ENCODE measurements at places on chromosomes 6 and 20.

DNA sequence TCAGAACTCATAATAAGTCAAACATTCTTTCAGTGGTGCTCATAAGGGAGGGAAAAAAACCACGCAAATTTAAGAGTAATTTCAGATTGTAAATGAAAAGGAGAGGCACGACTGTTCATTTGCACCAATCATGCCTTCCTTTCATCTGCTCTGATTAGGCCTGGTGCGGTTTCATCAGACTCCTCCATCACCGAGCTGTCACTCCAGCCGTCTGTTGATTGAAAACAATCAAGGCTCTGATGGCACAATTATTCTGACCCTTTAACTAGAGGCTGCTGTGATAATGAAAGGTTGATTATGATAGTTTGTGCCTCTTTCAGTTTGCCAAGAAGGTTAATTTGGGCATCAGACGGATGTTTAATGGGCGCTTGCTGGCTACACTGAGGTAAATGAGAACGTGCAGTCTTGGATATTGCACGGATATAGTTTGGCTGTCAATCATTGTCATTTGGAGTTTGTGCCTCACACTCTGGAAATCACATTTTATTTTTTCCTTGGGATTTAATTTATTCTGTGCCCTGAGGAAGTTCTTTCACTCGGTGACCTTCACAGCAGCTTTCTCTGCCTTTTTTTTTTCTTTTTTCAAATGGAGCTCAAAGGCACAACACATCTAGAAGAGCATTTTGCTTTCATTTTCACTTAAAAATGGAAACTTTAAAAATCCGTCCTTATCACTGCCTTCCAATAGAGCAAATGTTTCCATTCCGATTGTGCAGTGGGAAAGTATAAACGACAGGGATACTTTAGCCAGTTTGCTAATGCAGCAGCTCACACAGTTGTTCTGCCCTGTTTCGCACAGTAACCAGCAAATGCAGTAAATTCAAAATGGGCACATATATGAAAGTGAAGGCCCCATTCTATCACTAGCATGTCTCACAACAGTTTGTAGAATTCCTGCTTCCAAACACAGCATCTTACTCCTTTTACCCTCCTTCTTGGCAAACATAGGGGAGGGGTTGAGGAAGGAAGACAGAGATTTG, 172.8 kb downstream of the KLHL32 start:
- no peak for DNase-seq

DNA sequence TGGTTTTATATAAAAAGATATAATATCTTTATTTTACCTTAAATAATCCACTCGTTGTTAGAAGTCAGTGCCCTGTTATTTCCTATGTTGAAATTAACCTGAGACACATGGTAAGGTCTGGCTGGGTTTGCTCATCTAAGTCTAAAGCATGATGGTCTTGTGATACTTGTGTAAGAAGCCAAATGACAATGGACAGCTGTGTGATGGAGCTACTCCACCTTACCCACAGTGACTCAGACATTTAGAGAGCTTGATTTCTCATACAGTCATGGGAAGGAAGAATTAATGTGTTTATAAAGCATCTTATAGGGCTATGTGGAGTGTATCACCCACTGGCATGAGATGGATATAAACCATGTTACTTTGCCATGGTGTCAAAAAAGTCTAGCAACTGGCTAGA, 11.7 kb downstream of the CTCFL start:
- no peak for DNase-seq

DNA sequence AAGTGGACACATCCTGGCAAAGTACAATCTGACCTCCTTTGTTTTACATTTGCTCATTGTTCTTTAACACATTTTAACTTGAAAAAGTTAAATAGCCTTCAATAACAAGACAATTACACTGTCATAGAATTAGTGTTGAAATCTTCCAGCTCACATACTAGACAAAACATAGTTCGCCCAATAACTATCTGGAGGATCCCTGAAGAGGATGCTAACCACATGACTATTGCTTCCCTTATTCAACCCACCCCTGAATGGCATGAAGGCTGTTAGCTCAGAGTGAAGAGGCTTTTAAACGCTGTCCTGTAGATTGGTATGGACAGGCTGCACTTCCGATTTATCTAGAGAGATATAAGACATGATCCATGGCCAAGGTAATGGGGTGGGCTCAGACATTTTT, 15.0 kb upstream of the DSE start:
- no peak for DNase-seq

DNA sequence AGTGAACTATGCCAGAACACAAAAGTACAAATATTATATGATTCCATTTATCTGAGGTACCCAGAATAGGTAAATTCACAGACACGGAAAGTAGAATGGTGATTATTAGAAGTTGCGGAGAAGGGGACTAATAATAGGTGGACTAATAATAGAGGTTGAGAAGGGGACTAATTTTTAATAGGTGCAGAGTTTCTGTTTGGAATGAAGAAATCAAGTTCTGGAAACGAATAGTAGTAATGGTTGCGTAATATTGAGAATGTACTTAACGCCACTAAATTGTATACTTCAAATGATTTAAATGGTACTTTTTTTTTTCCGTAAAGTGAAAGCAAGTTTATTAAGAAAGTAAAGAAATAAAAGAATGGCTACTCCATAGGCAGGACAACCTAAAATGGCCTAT, 33.2 kb downstream of the B4GALT5 start:
- no peak for DNase-seq

DNA sequence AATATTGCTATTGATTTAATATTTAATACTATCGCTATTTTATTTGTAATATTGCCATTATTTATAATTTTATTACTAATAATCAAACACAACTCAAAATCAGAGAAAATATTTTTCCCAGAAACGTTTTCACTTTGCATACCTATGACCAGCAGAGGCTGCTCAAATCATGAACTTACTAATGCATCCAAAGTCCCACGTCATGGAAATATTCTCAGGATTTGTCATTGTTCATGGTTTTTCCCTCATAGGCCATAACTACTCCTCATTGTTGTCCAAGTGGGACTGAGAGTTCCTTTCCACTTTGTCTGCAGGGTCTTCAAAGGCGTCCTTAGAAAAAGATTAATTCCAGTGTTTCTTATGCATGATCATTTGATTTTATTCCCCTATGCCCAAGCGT, 344.8 kb downstream of the THBS2 start:
- no peak for DNase-seq

DNA sequence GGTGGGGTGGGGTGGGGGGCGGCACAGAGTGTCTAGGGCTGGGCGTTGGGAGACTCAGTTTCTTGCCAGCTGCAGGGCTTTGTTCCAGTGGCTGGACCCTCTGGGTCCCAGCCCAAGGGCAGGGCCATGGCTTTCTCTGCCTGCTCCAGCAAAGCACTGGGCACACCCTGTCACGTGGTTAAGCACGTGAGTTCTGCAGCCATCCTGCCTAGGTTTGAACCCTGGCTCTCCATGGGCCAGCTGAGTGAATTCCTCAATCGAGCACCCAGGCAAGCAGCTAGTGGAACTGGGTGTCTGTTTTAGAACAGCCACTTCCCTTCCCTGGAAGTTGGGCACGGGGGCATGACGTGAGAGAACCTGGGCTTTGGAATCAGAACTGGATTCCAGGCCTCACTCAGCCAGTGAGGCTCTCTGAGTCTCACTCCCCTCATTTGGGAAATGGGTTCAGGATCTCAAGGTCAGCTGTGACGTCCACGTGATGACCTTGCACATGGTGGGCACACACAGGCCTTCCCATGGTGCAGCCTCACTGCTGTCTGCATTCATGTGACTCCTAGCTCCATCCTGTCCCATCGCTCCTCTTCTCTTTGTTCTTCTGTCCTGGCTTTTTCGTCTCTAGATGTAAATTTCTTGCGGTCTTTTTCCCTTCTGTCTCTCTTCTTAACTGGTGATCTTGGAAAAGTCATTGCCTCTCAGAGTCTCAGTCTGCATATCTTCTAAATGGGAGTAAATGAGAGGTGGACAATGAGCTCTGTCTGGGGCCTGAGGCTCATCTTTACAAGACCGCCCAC, 45.9 kb downstream of the NOL4L start:
- no peak for DNase-seq

GRCh38 chr20:20273286-20273685, 94.6 kb upstream of the INSM1 start:
- no peak for DNase-seq

DNA sequence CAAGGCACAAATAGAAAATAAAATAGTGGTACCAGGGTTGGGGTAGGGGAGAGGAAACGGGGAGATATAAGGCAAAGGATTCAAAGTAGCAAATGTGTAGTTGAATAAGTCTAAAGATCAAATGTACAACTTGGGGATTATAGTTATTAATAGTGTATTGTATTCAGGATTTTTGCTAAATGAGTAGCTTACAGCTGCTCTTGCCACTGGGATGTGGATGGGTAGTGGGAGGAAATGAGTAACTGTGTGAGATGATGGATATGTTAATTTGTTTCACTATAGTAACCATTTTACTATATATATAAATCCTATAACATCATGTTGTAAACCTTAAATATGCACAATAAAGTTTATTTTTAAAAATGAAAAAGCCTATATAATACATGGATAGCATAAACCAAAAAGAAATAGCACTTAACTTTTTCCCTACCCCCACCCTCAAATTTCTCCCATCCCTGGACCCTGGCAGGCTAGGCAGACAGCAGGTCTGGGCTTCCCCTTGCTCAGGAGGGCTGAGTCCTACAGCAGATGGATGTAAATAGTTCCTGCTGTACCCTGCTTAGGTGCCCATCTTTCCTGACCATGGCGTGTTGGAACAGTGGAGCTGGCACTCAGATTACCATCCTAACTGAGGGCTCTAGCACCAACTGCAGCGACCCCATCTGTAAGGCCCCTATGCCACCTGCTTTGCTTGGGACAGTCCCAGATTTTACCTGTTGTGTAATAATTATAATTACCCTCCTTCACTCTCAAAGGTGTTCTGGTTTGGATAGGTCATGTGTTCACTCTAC, 28.6 kb upstream of the PBOV1 start:
- DNase-seq = no peak

- DNase-seq = no peak
Observed at GRCh38 chr6:106736502-106736901, 107.1 kb downstream of the QRSL1 start.

DNA sequence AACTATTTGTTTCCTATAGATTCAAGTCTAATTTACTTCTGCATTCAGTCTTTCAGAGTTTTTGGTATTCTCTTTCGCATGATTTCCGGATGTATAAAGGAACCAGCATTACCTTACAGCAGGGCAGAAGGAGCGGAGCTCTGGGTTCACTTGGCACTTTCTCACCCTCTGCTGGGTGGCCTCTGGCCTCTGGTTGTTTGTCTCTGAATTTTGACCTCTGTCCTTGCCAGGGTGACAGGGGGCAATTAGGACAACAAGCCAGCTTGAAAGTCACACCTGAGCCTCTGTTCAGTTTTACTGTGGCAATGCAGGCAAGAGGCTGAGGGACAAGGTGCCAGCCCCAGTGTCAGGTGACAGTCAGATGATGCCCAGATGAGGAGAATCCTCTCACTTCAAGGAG, 69.4 kb upstream of the KIF25 start:
- DNase-seq = no peak

- no peak for DNase-seq
Observed at GRCh38 chr20:63015662-63016361, 9.0 kb upstream of the BHLHE23 start.

- no peak for DNase-seq
Observed at GRCh38 chr6:87722540-87723169, 20.6 kb upstream of the AKIRIN2 start.

DNA sequence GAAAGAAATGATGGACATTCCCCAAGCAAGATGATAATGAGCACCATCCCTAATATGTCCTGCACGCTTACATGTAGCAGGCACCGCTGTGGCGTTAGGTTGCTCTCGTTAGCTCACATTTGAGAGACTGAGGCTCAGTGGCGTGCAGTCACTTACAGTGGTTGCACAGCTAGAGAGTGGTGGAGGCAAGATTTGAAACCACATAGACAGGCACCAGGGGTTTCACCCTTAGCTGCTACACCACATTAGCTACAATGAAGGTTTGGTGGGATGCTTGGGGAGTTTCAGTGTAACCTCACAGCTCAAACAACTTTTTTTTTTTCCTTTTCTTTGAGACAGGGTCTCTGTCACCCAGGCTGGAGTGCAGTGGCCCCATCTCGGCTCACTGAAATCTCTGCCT, 3.7 kb downstream of the COX4I2 start:
- no peak for DNase-seq

DNA sequence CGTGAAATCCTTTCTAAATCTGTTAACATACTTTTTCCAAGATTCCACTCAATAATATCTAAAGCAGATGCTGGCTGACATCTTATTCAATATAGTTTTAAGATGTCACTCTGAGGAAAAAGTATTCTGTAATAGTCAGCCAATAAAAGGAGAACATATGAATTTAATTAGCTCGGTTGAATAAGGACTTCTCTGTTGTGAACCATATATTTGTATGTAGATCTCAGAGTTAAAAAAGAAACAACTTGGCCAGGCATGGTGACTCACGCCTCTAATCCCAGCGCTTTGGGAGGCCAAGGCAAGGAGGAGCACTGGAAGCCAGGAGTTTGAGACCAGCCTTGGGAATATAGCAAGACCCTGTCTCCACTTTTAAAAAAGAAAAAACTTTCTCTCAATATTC, 7.4 kb upstream of the CD24 start:
- no peak for DNase-seq

- DNase-seq = no peak
Observed at GRCh38 chr6:7629321-7629720, 39.3 kb downstream of the SNRNP48 start.

GRCh38 chr6:127907960-127908640, 7.2 kb upstream of the THEMIS start:
- DNase-seq = no peak

DNA sequence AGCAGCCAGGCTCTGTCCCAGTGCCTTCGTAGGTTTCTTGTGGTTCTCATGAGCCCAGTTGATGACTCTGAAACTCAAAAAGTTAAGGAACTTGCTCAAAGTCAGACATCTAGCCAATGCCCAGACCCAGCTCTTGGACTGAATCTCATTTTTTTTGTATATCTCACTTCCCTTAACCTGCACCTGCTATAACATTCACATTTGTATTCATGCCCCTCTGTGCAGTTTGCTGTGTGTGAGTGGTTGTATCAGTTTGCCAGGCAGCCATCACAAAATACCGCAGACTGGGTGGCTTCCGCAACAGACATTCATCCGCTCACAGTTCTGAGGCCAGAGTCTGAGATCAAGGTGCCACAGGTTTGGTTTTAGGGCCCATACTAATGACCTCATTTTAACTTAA, 49.9 kb downstream of the IPCEF1 start:
- DNase-seq = no peak

DNA sequence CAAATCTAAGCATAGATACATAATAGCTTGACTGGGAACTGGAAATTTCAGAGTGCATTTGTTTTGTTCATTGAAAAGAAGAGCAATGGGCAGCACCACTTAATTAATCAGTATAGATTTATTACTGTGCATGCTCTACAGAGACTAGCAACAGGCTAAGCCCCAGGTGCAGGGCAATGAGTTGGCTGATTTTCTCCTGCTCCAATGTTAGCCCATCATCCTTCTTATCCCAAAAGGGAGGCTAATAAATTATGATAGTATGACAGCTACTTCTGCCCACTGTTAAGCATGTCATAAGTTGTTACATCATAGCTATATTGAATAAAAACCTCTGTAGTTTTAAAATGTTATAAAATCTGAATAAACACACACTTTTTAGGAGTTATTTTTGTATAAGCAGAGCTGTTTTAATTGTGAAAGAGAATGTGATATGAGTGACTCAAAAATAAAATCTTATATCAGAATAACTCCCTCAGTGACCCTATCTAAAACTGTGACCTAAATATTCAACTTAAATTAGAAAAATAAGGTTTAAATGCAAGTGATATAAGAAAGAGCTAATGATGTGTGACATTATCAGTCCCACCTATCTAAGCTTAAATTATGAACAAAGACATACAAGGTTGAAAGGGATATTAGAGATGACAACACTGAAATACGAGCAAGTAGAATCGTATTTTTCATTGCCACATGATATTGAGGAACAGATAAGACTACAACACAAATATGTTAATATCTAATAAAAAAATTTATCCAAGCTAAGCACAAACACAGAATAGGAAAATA, 967.3 kb upstream of the ADGRB3 start:
- no peak for DNase-seq
